ENCODE measurements at places on chromosomes 13 and 19. TPM values are rescaled to one million over a fixed set of nuclear protein-coding genes. Genes with fewer than 3 reads are reported as not detected.

KLF2 gene
- 37.5 TPM for total RNA-seq

GRCh38 chr19:1471010-1471514, 8.0 kb downstream of the C19orf25 start:
- H3K4me1 ChIP-seq: peaks cover 30% of the 10 kb centered on the region
- H3K27ac ChIP-seq: no peak overlapping the region

GRCh38 chr13:19681517-19681916, 48.1 kb downstream of the MPHOSPH8 start:
- H3K4me1 ChIP-seq: peaks cover 12% of the 10 kb centered on the region
- H3K27ac ChIP-seq: no peak overlapping the region
- DNase-seq: no peak
- H3K36me3 ChIP-seq: peaks cover 8% of the 10 kb centered on the region

GRCh38 chr13:113816254-113816929, 47.5 kb downstream of the GAS6 start:
- H3K4me3 ChIP-seq: peak overlapping the region; percentile 20
- no peaks in the 10 kb centered on the region for H3K36me3 ChIP-seq
- peaks cover 14% of the 10 kb centered on the region for H3K4me1 ChIP-seq
- no peaks in the 10 kb centered on the region for H3K27me3 ChIP-seq
- no peak for DNase-seq

SYNGR4 gene
- not detected for total RNA-seq

- no peaks in the 10 kb centered on the region for H3K36me3 ChIP-seq
- peaks cover 25% of the 10 kb centered on the region for H3K4me1 ChIP-seq
- no peak overlapping the region for H3K27ac ChIP-seq
- peak; percentile 71 for DNase-seq
Measured at GRCh38 chr19:42529248-42529764, 1.0 kb upstream of the CEACAM1 start.

DNA sequence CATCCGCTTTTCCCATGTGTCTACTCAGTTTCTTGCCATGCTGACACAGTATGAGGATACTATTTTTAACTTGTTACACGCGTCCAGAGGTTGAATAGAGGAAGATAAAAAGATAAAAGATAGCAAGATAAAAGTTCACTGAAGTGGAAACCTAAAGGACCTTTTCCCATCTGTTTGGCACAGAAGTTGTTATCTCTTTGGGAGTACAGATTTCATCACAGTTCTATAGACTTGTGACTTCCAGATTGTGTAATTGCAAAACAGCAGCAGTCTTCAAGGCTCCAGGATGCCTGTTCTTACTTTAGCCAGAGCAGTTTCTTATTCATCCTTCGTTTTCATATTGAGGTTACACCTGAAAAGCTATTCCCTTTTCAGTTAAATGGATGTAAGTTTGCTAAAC, 369.2 kb downstream of the GPC5 start:
- H3K4me3 ChIP-seq: no peak overlapping the region
- H3K27me3 ChIP-seq: no peaks in the 10 kb centered on the region
- H3K36me3 ChIP-seq: no peaks in the 10 kb centered on the region
- H3K27ac ChIP-seq: no peak overlapping the region
- no peaks in the 10 kb centered on the region for H3K4me1 ChIP-seq

GRCh38 chr19:39759457-39760184, 19.0 kb upstream of the LEUTX start:
- no peaks in the 10 kb centered on the region for H3K4me1 ChIP-seq
- no peaks in the 10 kb centered on the region for H3K27me3 ChIP-seq
- no peak overlapping the region for H3K4me3 ChIP-seq

STOML3 gene
- not detected for total RNA-seq

FARP1 gene
- 0.27 TPM for total RNA-seq

- H3K27ac ChIP-seq: no peak overlapping the region
- H3K27me3 ChIP-seq: peaks cover 14% of the 10 kb centered on the region
- peaks cover 1% of the 10 kb centered on the region for H3K4me1 ChIP-seq
- DNase-seq: no peak
- no peaks in the 10 kb centered on the region for H3K36me3 ChIP-seq
Measured at GRCh38 chr19:10004617-10005016, 5.7 kb downstream of the COL5A3 start.

GRCh38 chr13:23673867-23674605, 103.8 kb downstream of the TNFRSF19 start:
- peaks cover 5% of the 10 kb centered on the region for H3K27me3 ChIP-seq
- DNase-seq: no peak
- no peak overlapping the region for H3K27ac ChIP-seq
- H3K36me3 ChIP-seq: no peaks in the 10 kb centered on the region

RGS9BP gene
- total RNA-seq: 0.20 TPM

DNA sequence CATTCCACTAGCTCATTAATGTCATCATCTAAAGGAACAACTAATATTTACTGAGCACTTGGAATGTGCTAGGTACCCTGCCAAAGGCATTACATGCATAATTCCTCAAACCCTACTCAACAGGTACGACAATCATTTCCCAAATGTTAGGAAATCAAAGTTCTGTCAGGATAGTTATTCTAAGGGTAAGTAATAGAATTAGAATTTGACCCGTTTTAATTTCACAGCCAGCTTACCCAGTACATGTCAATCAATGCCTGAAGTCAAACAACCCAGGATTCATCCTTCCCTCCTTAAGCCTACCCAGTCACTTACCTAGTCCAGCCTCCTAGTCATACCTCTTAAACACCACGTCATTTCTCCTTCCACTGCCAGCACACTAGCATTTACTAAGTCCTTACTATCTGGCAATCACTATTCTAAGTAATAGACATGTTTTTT, 2.4 kb downstream of the LNX2 start:
- no peaks in the 10 kb centered on the region for H3K36me3 ChIP-seq
- H3K4me3 ChIP-seq: no peak overlapping the region
- H3K27ac ChIP-seq: no peak overlapping the region
- no peaks in the 10 kb centered on the region for H3K27me3 ChIP-seq

GRCh38 chr13:112771139-112771876, 81.5 kb downstream of the ATP11A start:
- no peaks in the 10 kb centered on the region for H3K36me3 ChIP-seq
- H3K4me1 ChIP-seq: peaks cover 27% of the 10 kb centered on the region

DNA sequence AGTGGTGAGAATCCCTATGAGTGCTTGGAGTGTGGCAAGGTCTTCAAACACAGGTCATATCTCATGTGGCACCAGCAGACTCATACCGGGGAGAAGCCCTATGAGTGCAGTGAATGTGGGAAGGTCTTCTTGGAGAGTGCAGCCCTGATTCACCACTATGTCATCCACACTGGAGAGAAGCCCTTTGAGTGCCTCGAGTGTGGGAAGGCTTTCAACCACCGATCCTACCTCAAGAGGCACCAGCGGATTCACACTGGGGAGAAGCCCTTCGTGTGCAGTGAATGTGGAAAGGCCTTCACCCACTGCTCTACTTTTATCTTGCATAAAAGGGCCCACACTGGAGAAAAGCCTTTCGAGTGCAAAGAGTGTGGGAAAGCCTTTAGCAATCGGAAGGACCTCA, 18.7 kb upstream of the AURKC start:
- peaks cover 25% of the 10 kb centered on the region for H3K36me3 ChIP-seq
- no peak for DNase-seq
- H3K4me3 ChIP-seq: peak overlapping the region; percentile 16
- no peak overlapping the region for H3K27ac ChIP-seq

- peak overlapping the region; percentile 82 for H3K27ac ChIP-seq
- peaks cover 16% of the 10 kb centered on the region for H3K36me3 ChIP-seq
- no peaks in the 10 kb centered on the region for H3K27me3 ChIP-seq
- peak overlapping the region; percentile 80 for H3K4me3 ChIP-seq
- peak; percentile 56 for DNase-seq
Measured at GRCh38 chr19:10565028-10565566, 713 bp downstream of the KRI1 start.

GRCh38 chr13:37385248-37385647, 213.3 kb downstream of the POSTN start:
- H3K27me3 ChIP-seq: no peaks in the 10 kb centered on the region
- no peak for DNase-seq
- H3K4me1 ChIP-seq: no peaks in the 10 kb centered on the region

- H3K36me3 ChIP-seq: no peaks in the 10 kb centered on the region
- H3K4me1 ChIP-seq: peaks cover 7% of the 10 kb centered on the region
- no peak for DNase-seq
- H3K27ac ChIP-seq: no peak overlapping the region
Measured at GRCh38 chr13:33612641-33613638, 205.0 kb upstream of the RFC3 start.

DNA sequence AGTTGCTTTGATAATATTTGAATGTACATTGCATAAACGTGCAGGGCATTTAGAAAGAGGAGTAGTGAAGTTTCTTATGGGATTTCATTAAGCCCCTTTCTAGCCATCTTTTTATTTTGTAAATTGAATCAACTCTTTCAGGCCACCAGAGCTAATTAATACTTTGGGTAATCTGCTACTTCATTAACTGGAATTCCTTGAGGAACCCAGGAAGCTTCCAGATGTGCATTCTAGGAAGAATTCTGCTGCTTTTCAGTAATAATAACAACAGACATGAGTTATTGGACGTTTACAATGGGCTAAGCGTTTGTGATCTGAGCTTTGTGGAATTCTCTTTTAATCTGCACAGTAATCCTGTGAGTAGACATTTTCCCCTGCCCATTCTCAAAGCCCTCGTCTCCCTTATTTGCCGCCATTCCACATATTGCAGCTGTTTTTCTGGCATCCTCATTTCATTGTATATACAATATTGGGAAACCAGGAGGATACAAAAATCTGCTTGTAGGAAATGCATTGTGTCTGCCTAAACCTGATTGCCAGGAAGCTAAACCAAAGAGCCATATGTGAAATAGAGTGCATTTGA, 103.9 kb downstream of the HS6ST3 start:
- no peaks in the 10 kb centered on the region for H3K27me3 ChIP-seq
- no peak overlapping the region for H3K27ac ChIP-seq
- DNase-seq: no peak
- H3K36me3 ChIP-seq: no peaks in the 10 kb centered on the region

DNA sequence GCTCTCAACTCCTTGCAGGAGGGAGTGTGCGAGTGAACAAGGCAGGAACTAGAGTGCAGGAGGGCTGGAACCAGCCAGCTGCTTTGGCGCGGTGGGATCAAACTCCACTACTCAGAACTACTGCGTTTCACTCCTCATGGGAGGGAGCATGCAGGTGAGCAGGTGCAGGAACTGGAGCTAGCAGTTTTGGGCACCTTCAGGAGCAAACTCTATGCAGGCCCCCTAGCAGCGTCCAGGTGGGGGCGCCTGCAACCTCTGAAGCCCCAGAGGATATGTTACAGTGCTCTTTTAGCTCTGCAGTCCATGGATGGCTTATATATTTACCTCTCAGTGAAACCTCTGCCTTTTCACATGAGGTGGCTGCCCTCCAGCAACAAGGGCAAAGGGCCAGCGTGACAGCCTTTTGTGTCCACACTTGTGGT, 1303.4 kb downstream of the PCDH9 start:
- H3K4me1 ChIP-seq: no peaks in the 10 kb centered on the region
- H3K4me3 ChIP-seq: no peak overlapping the region
- no peaks in the 10 kb centered on the region for H3K36me3 ChIP-seq
- no peak for DNase-seq
- no peaks in the 10 kb centered on the region for H3K27me3 ChIP-seq

- peaks cover 4% of the 10 kb centered on the region for H3K36me3 ChIP-seq
- H3K4me3 ChIP-seq: no peak overlapping the region
- H3K27ac ChIP-seq: no peak overlapping the region
- peaks cover 8% of the 10 kb centered on the region for H3K4me1 ChIP-seq
Measured at GRCh38 chr13:20571676-20572075, 4.7 kb downstream of the IFT88 start.

- H3K27me3 ChIP-seq: no peaks in the 10 kb centered on the region
- H3K4me3 ChIP-seq: no peak overlapping the region
- H3K4me1 ChIP-seq: no peaks in the 10 kb centered on the region
- no peaks in the 10 kb centered on the region for H3K36me3 ChIP-seq
Measured at GRCh38 chr13:47853236-47853635, 147.8 kb downstream of the SUCLA2 start.

KIR3DL3 gene
- total RNA-seq: not detected

DNA sequence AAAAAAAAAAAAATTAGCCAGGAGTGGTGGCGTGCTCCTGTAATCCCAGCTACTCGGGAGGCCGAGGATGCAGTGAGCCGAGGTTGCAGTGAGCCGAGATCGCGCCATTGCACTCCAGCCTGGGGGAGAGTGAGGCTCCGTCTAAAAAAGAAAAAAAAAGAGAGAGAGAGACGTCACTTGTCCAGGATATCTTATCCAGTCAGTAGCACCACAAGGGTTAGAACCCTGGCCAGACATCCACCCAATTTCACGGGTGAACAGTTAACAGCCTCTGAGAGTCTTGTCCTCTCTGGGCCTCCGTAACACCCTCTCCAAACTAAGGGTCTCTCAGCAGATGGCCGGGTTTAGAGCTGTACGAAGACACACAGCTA, 917 bp upstream of the CLPTM1 start:
- no peaks in the 10 kb centered on the region for H3K27me3 ChIP-seq
- H3K27ac ChIP-seq: peak overlapping the region; percentile 82

C19orf18 gene
- total RNA-seq: 0.33 TPM

- H3K27me3 ChIP-seq: no peaks in the 10 kb centered on the region
- H3K4me1 ChIP-seq: peaks cover 59% of the 10 kb centered on the region
- H3K4me3 ChIP-seq: no peak overlapping the region
Measured at GRCh38 chr19:35011091-35011689, 11.1 kb downstream of the GRAMD1A start.

DNA sequence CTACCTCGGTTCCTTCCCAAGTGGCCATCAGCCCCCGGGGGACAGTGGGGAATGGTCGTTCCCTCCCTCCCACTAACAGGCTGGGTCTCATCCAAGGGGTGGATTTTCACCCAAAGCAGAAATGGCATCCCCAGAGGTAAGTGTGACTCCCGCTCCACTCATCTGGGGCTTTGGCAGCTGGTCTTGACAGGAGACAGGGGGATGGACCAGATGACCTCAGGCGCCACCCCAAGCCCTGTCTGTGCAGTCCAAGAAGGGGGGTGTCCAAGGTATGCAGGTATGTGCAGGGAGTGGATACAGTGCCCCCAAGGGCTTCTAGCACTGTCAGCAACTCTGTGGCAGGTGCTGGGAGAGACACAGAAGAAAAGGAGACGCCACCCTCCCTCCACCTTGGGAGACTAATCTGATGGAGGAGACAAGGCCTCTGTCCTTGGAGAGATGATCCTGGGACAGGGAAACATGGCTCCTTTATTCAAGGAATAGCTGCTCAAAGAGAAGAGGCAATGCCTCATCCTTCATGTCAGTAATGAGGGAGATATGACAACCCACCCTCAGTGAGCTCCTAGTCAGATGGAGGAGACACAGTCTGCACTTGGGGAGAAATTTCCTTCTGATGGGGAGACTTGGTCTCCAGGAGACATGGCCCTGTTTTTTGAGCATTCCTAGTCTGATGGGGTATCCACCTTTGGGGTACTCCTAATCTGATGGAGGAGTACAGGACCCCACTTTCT, 7.7 kb downstream of the CEACAM16 start:
- H3K36me3 ChIP-seq: no peaks in the 10 kb centered on the region
- no peaks in the 10 kb centered on the region for H3K4me1 ChIP-seq
- H3K27ac ChIP-seq: no peak overlapping the region
- H3K27me3 ChIP-seq: no peaks in the 10 kb centered on the region
- H3K4me3 ChIP-seq: no peak overlapping the region

F10 gene
- not detected for total RNA-seq

ZSCAN4 gene
- not detected for total RNA-seq

- no peak for DNase-seq
- no peak overlapping the region for H3K27ac ChIP-seq
- no peaks in the 10 kb centered on the region for H3K36me3 ChIP-seq
- no peaks in the 10 kb centered on the region for H3K27me3 ChIP-seq
- no peaks in the 10 kb centered on the region for H3K4me1 ChIP-seq
- no peak overlapping the region for H3K4me3 ChIP-seq
Measured at GRCh38 chr13:64083396-64083795, 2667.7 kb upstream of the PCDH20 start.
